GM23248 (cell line): ENCODE measurements at places on chromosomes 2 and 18. TPM values are rescaled to one million over a fixed set of nuclear protein-coding genes. Genes with fewer than 3 reads are reported as not detected.

- no peak for DNase-seq
Observed at GRCh38 chr18:1252534-1252933, 347.9 kb downstream of the ADCYAP1 start.

GRCh38 chr2:75606761-75607399 is 39.7 kb upstream of the MRPL19 start:
- peak; percentile 62 for DNase-seq

DNA sequence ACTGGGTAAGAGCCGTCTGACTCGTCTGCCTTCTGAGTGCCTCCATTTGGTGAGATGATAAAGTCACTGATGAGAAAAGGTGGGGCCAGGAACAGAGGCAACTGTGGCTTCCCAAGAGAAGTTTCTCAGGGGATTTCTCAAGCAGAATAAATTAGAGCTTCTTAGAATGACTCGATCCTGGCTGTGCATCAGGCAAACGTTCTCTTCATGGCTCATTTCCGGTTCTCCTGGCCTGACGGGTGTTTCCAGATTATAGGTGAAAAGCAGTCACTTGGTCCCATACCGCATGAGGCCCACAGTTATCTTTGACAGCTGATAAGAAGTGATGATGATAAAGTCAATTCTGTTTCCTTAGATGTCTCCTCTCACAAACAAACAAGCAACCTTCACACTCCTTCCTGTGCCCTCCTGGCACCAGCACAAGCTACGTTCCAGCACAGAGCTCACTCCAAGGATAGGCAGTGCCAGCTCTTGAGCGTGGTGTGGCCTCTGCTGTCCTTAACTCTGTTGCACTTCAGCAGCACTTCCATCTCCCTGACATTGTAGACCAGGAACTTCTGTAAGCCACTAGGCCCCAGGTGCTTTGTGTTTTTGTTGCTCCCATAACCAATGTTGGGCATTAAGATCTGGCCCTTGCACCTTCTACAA is 37.8 kb upstream of the KCNF1 start:
- DNase-seq: peak; percentile 68

GRCh38 chr2:185472574-185472973 is 266.0 kb upstream of the FSIP2 start:
- no peak for DNase-seq

GRCh38 chr2:232502911-232503808 is 15.5 kb upstream of the ECEL1 start:
- peak; percentile 56 for DNase-seq

GRCh38 chr2:178105566-178105965 is 6.7 kb upstream of the RBM45 start:
- DNase-seq: no peak

GRCh38 chr2:209614690-209615369 is 156.8 kb upstream of the UNC80 start:
- no peak for DNase-seq

- DNase-seq: no peak
Observed at GRCh38 chr2:117770730-117771129, 43.8 kb upstream of the DDX18 start.

GRCh38 chr2:239300242-239300641 is 100.6 kb downstream of the HDAC4 start:
- DNase-seq: no peak

DNA sequence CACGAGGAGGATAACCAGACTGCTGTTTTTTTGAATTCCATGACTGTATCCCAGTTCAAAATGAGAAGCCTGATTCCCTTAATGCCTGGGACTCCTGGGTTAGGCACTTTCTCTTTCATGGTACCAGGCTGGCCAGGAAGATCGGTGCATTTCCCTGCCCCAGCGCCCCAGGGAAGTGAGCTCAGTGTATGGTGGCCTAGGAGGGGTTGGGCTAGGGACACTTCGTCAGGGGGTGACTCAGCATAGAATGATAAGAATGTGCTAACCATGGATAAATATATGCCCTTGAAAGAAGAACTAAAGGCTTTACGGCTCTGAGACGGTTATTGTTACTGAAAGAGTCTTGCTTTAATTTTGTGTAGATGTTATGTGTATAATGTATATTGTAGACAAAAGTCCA is 27.5 kb upstream of the FAM237A start:
- no peak for DNase-seq

- DNase-seq: peak; percentile 77
Observed at GRCh38 chr2:168758970-168759820, 43.2 kb upstream of the NOSTRIN start.

GRCh38 chr2:97779141-97779540 is 65.8 kb downstream of the ZAP70 start:
- no peak for DNase-seq

- peak; percentile 24 for DNase-seq
Observed at GRCh38 chr18:8991155-8991554, 111.3 kb upstream of the NDUFV2 start.

DNA sequence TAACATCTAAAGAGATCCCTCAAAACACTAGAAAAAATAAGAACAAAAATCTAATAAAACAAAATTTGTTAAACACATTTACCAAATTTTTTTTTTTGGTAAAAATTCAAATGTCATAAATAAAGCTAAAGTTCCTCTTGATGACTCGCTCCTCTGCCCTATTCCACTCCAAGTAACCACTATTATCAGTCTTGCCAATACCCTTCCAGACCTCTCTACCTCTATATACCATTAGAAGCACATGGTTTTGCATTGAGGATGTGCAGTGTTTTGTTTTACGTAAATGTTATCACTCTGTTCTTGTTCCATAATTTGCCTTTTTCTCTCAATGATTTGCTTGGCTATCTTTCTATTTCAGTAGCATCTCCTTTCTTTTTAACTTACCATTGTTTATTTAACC is 10.9 kb downstream of the IL1B start:
- DNase-seq: peak; percentile 27

- DNase-seq: no peak
Observed at GRCh38 chr18:56684277-56684676, 33.1 kb downstream of the WDR7 start.

DNA sequence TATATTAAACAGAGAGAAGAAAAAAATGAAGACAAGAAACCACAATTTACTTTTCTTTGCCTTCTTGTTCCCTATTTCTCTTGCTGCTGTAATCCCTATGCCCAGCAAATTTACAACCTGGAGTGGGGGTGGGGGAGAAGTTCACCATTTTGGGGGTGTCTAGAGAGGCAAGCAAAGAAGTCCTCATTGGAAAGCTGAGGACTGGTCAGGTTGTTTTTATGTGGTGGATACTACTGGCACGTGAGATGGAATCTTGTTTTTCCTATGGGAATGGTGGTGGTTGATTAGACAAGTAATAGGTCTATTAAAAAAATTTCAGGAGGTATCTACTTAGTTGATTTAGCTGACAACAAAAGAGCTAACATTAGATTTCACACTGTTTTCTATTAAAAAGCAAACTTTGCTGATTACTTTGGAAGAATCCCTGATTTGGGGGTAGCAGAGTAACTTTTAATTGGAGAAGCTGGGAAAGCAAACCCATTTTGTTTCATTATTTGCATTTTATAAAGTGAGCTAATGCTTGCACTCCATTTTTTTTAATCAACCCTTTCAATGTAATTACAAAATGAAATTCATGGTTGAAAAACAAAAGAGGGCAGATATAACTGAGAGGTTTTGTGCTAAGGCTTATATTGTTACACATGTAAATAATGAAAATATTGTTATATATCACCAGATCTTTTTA is 6.0 kb downstream of the POU3F3 start:
- DNase-seq: no peak

GRCh38 chr2:76711490-76711889 is 810.7 kb downstream of the LRRTM4 start:
- no peak for DNase-seq

Gene TPO
- total RNA-seq: not detected in 2 replicates

Gene CDC42EP3
- total RNA-seq: 144 and 166 TPM in 2 replicates

Gene CYP26B1
- total RNA-seq: 0.25 and 0.32 TPM in 2 replicates

Gene CGREF1
- 19.2 and 23.3 TPM in 2 replicates for total RNA-seq

Gene LRRC30
- total RNA-seq: not detected in 2 replicates

Gene TNS1
- 99.3 and 104 TPM in 2 replicates for total RNA-seq

Gene TYW5
- total RNA-seq: 5.3 and 6.6 TPM in 2 replicates

Gene ARHGEF33
- total RNA-seq: 0.13 and 0.54 TPM in 2 replicates
